ENCODE measurements at places on chromosomes 1 and 21.
A peak's percentile ranks its signal among the peaks of the same experiment; 100 is the strongest.

- no peak for DNase-seq
Measured at GRCh38 chr1:237235091-237235490, 193.1 kb downstream of the RYR2 start.

GRCh38 chr1:242468784-242469183, 55.7 kb downstream of the PLD5 start:
- no peak for DNase-seq

GRCh38 chr1:206049293-206049692, 3.7 kb upstream of the RHEX start:
- no peak for DNase-seq

GRCh38 chr1:12184008-12184681, 17.4 kb downstream of the TNFRSF1B start:
- DNase-seq = no peak

DNA sequence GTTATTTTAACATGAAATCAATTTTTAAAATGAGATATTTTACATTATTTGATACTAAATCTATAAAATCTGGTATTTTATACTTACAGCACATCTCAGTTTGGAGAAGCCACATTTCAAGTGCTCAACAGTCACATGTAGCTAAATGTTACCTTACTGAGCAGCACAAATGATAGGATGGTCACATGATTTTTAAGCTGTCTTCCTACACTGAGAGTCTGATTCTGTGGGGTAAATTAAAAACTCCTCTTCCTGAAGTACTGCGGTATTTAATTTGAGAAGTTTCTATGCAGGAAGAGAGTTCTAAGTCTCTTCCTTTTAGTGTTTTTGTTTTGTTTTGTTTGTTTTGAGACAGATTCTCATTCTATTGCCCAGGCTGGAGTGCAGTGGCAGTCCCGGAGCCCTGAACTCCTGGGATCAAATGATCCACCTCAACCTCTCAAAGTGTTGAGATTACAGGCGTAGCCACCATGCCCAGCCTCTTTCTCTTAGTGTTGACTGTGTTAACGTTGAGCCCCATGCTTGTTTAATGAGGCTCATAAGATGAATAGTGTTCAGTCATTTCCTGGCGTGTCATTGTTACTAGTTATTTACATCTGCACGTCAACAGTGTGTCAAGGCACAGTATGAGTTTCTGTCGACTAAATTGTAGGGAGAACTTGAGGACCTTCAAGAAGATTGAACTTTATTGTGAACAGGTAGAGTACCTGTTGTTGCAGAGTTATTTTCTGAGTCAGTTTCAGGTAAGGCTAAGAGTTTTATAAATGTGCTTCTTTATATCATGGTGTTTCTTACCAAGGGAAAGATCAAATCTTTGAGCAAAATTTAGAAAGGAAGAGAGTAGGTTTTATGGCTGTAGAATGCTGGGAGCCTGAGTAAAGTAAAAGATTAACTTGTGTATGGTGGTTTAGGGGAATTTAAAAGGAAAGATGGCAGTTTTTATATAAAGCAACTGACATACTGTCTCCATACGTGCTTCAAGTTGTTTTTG, 3.3 kb downstream of the CNST start:
- peak; percentile 17 for DNase-seq

DNA sequence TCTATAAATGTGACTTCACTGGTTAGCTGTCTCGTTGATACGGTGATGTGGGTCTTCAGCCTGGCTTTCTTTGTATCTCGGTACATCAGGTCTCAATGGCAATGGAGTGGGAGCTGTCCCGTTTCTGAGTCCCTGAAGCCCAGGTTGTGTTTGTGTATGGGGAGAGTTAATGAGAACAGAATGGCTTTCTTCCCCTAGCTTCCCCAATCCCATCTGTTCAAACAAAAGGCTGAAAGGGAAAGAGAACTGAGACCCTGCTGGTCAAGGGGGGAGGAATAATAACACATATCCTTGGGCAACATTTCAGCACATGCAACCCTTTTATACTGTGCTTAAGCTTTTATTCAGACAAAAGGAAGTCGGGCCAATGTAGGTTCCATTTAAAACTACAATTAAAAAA, 28.4 kb upstream of the CASQ2 start:
- DNase-seq = no peak

DNA sequence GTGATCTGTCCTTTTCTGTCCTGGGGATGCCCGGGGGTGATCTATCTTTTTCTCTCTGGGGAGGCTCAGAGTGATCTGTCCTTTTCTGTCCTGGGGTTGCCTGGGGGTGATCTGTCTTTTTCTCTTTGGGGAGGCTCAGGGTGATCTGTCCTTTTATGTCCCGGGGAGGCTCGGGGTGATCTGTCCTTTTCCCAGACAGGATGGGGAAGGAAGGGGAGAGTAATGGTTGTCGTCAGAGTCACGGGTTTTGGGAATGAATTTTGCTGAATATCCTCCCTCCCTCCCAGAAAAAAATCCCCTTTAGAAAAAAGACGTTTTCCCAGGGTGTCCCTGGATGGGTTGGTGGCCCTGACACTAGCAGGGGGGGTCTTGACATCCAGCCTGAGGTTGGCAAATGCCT, 91.5 kb downstream of the ARHGEF10L start:
- DNase-seq = no peak

DNA sequence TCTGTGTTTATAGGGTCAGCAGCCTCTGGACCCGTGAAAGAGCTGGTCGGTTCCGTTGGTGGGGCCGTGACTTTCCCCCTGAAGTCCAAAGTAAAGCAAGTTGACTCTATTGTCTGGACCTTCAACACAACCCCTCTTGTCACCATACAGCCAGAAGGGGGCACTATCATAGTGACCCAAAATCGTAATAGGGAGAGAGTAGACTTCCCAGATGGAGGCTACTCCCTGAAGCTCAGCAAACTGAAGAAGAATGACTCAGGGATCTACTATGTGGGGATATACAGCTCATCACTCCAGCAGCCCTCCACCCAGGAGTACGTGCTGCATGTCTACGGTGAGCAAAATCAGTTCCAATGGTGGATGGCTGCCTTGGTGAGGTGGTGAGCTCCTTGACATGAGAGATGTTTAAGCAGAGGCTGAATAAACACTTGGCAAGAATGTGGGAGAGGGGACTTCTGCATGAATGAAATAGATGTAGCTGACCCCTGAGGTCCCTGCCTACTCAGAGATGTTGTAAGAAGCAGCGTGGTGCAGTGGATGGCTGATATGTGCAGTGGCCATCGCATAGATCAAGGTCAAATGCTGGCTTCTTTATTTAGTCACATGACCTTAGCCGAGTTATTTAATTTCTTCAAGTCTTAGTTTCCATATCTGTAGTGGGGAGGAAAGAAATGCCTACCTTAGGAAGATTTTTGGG, 9.3 kb downstream of the SLAMF7 start:
- DNase-seq = no peak

DNA sequence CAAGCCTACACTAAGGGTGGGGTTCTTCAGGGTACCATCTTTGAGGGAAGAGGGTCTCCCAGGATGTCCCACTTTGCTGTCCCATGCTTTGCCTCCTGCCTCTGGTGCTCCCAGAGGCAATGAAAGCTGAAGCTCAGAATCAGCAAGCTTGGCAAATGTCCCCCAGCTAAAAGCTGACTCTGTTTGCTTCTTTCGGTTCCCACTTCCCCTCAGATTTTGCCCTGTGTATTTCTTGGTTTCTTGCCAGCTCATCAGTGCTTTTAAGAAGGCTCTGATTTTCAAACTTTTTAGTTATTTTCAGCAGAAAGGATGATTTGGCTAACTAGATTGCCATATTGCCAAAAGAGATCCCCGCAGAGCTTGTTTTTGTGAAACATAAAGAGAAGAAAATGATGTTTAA, 33.1 kb upstream of the COG2 start:
- no peak for DNase-seq

DNA sequence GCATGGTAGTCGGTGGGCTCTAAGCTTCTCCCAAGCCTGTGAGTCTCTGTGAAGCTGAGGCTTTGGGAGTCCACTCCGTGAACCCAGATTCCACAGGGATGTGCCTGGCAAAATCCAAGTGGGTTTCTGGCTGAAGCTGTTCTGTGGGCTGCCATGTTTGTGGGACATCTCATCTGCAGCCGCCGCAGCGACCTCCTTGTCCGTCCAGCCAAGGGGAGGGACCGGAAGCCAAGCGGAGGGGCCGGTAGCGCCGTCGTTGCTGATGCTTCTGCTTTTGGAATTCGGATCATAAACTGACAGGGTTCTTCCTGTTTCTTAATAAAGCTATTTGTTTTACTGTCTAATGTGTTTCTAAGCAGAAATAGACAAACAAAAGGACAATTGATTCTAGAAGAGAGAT, 13.3 kb downstream of the KIF26B start:
- no peak for DNase-seq

DNA sequence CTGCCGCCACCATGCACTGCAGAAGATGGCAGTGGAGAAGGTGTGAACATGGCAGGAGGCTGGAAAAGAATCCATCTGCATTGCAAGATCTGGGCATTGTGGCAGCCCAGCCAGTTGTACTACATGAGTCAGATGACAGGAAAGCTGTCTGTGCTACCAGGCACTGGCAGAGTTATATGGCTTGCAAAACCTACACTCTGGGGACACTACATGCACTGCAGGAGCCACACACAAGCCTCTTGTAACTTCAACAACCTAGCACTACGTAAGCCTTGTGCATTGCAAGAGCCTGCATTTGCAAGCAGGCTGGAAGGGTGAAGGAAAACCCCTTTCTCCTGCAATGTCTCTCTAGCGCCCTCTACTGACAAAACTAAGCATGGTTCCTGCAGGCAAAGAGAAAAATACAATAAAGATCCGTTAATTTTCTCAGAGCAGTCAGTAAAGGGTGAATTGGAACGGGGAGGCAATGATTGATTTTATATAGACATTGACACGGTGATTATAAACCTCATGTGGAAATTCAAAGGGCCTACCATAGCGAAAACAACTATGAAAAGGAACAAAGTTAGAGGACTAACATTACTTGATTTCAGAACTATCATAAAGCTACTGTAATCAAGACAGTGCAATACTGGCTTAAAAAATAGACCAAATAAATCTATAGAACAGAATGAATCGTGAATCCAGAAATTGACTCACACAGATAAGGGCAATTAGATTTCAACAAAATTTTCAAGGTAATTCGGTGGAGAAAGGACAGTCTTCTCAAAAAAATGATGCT, 26.2 kb upstream of the DYNLT5 start:
- DNase-seq = no peak

GRCh38 chr1:244207935-244208244, 156.8 kb downstream of the ZBTB18 start:
- DNase-seq = no peak

DNA sequence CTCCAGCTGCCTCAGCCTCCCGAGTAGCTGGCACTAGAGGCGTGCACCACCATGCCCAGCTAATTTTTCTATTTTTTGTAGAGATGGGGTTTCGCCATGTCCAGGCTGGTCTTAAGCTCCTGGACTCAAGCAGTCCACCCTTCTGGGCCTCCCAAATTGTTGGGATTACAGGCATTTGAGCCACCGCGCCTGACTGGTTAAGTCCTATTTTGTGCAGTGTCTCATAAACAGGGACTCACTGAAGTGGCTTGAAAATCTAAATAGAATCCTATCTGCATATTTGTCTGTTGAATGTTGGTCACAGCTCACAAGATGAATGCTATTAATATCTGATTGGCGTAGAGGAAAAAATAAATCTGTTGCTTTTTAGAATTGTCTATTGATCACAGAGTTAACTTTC, 5.9 kb upstream of the CHAF1B start:
- DNase-seq = no peak

GRCh38 chr1:16451841-16452528, 11.5 kb downstream of the NECAP2 start:
- no peak for DNase-seq

GRCh38 chr1:17190010-17190995, 14.6 kb upstream of the PADI1 start:
- no peak for DNase-seq

DNA sequence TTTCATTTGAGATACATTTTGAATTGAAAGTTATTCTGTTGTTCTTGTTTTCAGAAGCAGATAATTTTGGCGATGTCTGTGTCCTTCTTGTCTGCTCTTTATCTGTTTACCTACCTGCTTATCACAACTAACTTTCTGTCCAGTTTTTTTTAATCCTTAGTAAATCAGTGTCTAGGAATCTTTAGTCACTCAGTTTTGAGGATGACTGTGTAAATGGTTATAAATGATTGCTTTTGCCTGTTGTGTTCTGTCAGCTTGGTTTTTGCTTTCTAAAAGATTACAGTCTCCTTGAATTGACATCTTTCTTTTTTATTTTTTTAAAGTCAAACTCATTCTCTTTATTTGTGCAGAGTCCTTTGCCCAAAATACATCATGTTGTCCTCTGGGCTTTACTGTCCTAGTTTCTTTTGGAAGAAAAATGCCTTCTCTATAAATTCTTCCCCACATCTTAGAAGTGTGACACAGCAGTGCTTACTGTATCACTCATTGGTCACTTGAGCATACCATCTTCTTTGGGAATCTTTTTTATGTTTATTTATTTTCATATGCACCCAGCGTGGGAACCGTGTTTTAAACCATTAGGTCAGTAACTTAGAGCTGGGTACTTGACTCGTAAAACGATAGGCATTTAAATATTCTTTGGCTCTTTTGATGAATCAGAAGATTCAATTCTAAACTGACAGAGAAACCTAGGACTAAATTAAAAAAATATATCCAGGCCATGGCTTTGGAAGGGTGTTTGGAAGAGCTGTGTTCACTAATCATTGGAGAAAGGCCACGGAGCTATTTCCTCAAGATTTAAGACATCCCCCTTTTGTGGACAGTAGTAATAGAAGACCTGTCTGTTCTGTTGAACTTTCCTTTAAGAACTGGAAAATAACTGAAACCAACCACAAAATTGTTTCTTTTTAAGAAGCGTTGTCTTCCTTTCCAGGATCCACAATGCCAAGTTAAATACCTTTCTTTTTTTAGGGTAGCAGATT, 20.9 kb downstream of the LAMC1 start:
- DNase-seq = no peak
